ENCODE measurements at places on chromosomes 3 and 15.
A peak's percentile ranks its signal among the peaks of the same experiment; 100 is the strongest.

- H3K36me3 ChIP-seq: no peaks in the 10 kb centered on the region
- H3K27ac ChIP-seq: no peak overlapping the region
- no peak overlapping the region for H3K4me3 ChIP-seq
- H3K27me3 ChIP-seq: no peaks in the 10 kb centered on the region
- DNase-seq: no peak
These were observed 4.7 kb downstream of the LRRK1 start for GRCh38 chr15:100923902-100924301.

DNA sequence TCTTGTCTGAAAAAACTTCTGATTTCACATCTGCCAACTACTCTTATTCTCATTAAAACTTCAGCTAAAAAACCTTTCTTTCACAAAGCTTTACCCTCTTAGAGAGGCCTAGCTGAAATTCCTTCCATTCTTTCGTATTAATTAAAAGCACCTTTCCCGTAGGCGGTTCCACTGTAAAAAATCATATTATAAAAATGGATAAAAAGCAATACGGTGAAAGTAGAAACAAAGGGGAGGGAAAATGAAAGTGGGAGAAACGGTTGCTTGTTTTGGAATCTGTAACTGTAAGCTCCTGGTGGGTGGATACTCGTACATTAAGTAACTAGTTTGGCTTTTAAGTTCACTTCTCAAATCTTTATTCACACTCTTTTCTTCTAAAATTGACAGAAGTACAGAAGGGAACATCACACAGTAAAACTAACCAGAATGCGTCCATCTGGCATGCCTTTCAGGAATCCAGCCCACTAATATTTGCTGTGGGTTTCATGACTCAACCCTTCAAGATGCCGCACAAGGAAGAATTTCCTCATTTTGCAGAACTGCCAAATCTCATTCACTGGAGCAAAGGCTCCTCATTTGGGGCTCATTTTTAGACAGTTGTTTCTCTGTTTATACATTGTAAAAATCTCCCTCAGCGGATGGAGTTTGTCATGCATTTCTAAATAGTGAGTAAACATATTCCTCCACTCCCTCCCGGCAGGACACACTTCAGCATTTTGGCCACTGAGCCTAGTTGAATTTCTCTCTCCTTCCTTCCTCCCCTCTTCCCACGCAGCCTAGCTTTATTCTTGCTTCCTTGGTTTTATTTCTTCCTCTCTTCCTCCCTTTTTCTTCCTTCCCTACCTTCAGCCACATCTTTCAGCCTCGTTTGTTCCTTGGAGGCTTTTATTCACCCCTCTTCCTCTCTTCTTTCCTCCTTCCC is 419.5 kb upstream of the NAALADL2 start:
- H3K4me1 ChIP-seq: peaks cover 28% of the 10 kb centered on the region
- peak overlapping the region; percentile 67 for H3K4me3 ChIP-seq
- H3K27ac ChIP-seq: peak overlapping the region; percentile 91
- H3K27me3 ChIP-seq: no peaks in the 10 kb centered on the region
- DNase-seq: no peak

GRCh38 chr3:4674216-4674615 is 181.1 kb downstream of the ITPR1 start:
- no peak for DNase-seq
- no peaks in the 10 kb centered on the region for H3K4me1 ChIP-seq
- H3K4me3 ChIP-seq: no peak overlapping the region

DNA sequence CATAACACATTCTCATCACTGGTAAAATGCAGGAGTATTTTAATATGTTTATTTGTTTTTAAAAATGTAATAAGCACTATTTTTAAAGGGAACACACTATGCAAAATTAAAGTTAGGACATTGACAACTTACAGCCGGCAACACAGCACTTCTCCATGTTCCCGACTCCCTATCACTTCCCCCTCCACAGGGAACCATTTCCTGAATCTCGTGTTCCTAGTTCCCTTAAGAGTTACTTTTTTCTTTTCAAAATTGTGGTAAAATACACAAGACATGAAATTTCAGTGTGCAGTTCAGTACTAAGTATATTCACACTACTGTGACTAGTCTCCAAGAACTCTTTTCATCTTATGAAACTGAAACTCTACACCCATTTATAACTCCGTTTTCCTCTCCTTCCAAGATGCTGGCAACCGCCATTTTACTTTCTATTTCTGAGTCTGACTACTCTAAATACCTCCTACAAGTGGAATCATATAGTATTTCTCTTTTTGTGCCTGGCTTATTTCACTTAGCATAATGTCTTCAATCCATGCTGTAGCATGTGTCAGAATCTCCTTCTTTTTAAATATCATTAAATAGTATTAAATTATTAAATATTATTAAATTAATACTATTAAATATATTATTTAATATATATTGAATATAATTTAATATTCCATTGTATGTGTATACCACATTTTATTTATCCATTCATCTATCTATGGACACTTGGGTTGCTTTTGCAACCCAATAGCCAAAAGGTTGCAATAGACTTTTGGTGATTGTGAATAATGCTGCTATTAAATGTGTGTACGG is 25.9 kb upstream of the UBE2Q2 start:
- H3K4me1 ChIP-seq: no peaks in the 10 kb centered on the region
- no peak for DNase-seq
- no peaks in the 10 kb centered on the region for H3K27me3 ChIP-seq
- H3K4me3 ChIP-seq: peak overlapping the region; percentile 17
- H3K27ac ChIP-seq: no peak overlapping the region

DNA sequence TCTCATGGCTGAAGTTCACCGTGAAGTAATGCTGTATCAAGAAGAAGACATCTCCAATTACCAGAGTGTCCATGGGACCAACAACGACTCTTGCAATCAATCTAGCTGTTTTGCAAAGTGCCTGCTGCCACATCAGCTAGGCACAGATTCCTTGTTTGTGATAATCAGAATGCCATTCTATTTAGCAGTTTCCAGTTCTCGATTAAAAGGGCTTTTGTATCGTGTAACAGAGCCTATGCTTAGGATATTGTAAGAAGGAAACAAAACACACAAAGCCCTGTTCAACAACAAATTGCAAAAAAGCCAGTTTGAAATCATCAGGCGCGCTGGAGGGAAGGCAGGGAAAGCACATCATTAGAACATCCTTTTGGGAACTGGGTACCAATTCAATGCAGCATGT is 26.1 kb downstream of the RASGRF1 start:
- no peaks in the 10 kb centered on the region for H3K27me3 ChIP-seq
- H3K27ac ChIP-seq: no peak overlapping the region
- H3K4me1 ChIP-seq: peaks cover 13% of the 10 kb centered on the region
- DNase-seq: no peak
- no peaks in the 10 kb centered on the region for H3K36me3 ChIP-seq
- H3K4me3 ChIP-seq: no peak overlapping the region

- no peaks in the 10 kb centered on the region for H3K27me3 ChIP-seq
- H3K4me3 ChIP-seq: no peak overlapping the region
- H3K36me3 ChIP-seq: no peaks in the 10 kb centered on the region
- H3K27ac ChIP-seq: no peak overlapping the region
These were observed 214.5 kb upstream of the HES1 start for GRCh38 chr3:193921465-193921864.

DNA sequence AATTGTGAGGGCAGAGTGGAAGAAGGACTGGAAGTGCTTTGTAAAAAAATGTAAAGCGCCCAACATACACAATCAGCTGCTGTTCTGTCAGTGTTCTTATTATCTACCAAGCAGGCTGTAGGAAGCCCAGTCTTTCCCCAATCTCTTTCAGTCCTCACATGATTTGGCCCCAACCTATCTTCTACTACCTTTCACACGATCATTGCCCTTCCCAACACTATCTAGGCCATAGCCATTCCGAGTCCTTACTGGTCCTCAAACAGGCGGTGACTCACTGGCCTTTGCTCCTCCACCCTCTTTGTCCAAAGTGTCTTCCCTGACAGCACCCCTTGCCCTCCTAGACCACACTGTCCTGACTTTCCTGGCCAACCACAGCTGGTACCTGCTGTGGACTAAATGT is 861 bp upstream of the RFT1 start:
- no peaks in the 10 kb centered on the region for H3K36me3 ChIP-seq
- DNase-seq: no peak
- no peak overlapping the region for H3K4me3 ChIP-seq
- no peaks in the 10 kb centered on the region for H3K27me3 ChIP-seq
- peak overlapping the region; percentile 68 for H3K27ac ChIP-seq

- peaks cover 60% of the 10 kb centered on the region for H3K4me1 ChIP-seq
- H3K27me3 ChIP-seq: no peaks in the 10 kb centered on the region
- no peak for DNase-seq
- no peak overlapping the region for H3K4me3 ChIP-seq
- peak overlapping the region; percentile 64 for H3K27ac ChIP-seq
These were observed 366.7 kb downstream of the PTPRG start for GRCh38 chr3:61928039-61928438.

GRCh38 chr3:71350998-71351397 is 232.5 kb downstream of the FOXP1 start:
- peaks cover 4% of the 10 kb centered on the region for H3K4me1 ChIP-seq
- no peaks in the 10 kb centered on the region for H3K36me3 ChIP-seq
- H3K27ac ChIP-seq: no peak overlapping the region
- H3K27me3 ChIP-seq: no peaks in the 10 kb centered on the region
- no peak overlapping the region for H3K4me3 ChIP-seq

GRCh38 chr3:105083945-105084344 is 282.8 kb upstream of the ALCAM start:
- no peaks in the 10 kb centered on the region for H3K27me3 ChIP-seq
- no peak for DNase-seq
- H3K4me1 ChIP-seq: no peaks in the 10 kb centered on the region
- H3K36me3 ChIP-seq: no peaks in the 10 kb centered on the region
- H3K4me3 ChIP-seq: no peak overlapping the region

GRCh38 chr15:57335719-57336118 is 40.6 kb upstream of the CGNL1 start:
- peaks cover 11% of the 10 kb centered on the region for H3K4me1 ChIP-seq
- no peak overlapping the region for H3K27ac ChIP-seq
- no peaks in the 10 kb centered on the region for H3K36me3 ChIP-seq
- no peaks in the 10 kb centered on the region for H3K27me3 ChIP-seq

DNA sequence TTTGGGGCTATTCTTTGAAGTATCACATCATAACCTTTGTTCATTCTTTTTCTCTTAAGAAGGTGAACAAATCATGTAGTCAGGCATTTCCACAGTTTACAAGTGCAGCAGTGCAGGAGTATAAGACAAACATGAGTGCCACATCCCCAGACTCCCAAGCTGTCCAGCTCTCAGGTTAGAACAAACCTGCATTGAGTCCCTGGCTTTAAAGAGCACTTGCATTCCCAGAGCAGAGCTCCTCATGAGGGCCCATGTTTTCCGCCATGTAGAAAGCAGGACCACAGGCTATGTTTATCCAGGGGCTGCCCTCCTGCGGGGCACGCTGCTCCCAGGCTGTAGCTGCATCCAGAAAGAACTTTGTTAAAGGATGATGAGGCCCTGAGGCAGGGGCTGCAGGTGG is 267.7 kb downstream of the TLE3 start:
- H3K4me3 ChIP-seq: no peak overlapping the region
- no peak for DNase-seq
- no peak overlapping the region for H3K27ac ChIP-seq

DNA sequence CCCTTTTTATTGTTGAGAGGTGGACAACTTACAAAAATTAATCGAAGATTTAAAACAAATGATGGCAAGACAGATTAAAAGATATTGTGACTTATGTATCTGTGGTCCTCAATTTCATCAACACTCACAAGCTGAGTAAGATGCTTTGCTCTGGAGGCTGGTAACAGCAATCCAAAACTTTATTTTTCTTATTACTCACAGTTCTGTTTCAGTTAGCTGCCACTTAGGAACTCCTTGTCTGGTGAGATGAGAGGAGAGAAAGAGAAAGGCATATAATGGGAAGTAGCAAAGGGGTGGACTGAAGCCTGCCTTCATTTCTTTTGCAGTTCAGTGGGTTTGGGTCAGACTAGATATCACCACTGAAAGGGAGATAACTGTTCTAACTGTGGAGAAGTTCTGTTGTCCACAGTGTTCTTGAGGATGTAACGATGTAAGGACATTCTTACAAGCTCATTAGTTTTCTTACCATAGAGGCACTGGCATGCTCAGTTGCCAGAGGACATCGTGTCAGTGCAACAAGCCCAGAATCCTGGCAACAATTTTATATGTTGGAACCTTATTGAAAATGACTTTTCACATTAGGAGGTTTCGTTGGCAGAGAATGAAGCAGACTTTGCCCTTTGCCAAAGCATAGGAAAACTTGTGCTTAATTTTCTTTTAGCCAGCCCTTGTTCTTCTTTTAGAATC is 93.6 kb downstream of the PLCL2 start:
- H3K27ac ChIP-seq: no peak overlapping the region
- no peaks in the 10 kb centered on the region for H3K27me3 ChIP-seq
- no peaks in the 10 kb centered on the region for H3K36me3 ChIP-seq
- H3K4me1 ChIP-seq: no peaks in the 10 kb centered on the region

- DNase-seq: no peak
- H3K27ac ChIP-seq: peak overlapping the region; percentile 12
- peaks cover 66% of the 10 kb centered on the region for H3K4me1 ChIP-seq
- H3K4me3 ChIP-seq: no peak overlapping the region
These were observed 31.8 kb downstream of the FSTL1 start for GRCh38 chr3:120418866-120419490.

DNA sequence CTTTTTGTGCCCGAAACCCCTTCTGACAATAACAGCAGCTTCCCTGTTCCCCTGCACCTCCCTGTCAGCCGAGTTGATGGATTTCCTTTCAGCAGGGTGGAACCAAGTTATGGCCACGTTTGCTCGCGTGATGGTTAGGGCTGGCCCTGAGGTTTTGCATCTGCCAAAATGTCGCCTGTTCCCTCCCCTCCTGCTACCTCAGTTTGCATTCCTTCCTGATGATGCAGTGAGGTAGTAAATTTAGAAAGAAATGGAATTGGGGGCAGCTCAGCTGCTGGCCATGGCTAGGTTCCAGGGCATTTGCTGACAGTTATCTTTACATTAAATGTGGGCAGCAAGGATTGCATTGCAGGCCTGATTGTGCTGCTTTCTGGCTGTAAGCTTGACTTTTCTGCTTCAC is 13.2 kb downstream of the LIMD1 start:
- peak overlapping the region; percentile 17 for H3K4me3 ChIP-seq
- H3K27me3 ChIP-seq: no peaks in the 10 kb centered on the region
- H3K36me3 ChIP-seq: no peaks in the 10 kb centered on the region
- H3K27ac ChIP-seq: peak overlapping the region; percentile 59
- H3K4me1 ChIP-seq: peaks cover 84% of the 10 kb centered on the region
- DNase-seq: no peak

DNA sequence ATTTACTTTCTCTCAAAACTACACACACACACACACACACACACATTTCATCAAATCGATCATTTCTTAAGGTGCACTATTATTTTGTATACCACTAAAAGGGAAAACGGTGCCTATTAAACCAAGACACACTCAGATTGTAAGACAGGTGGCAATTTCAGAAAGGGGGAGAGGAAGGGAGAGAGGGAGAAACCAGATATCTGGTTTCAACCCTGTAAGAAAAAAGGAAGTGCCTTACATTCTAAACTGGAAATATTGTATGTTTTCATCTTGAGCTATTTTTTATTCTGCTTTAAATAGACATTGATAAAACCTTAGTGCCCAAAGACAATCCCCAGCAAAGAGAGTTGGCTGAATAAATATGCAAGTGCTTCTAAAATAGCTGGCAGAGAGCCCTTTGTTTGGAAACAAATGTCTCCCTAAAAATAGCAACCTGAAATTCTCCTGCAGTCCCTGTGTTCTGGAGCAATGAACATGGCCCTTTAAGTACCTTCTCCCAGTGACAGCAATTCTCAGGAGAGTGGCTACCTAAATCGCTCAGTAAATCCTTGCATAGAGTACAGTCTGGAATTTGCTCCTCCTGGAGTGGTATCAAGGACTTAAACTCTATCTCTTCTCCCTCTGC is 85.7 kb downstream of the RARB start:
- H3K4me3 ChIP-seq: no peak overlapping the region
- H3K36me3 ChIP-seq: no peaks in the 10 kb centered on the region
- DNase-seq: no peak
- H3K27me3 ChIP-seq: no peaks in the 10 kb centered on the region

Measured in vagina (tissue), 2 donors.